ENCODE measurements at places on chromosomes 2 and 18.

DNA sequence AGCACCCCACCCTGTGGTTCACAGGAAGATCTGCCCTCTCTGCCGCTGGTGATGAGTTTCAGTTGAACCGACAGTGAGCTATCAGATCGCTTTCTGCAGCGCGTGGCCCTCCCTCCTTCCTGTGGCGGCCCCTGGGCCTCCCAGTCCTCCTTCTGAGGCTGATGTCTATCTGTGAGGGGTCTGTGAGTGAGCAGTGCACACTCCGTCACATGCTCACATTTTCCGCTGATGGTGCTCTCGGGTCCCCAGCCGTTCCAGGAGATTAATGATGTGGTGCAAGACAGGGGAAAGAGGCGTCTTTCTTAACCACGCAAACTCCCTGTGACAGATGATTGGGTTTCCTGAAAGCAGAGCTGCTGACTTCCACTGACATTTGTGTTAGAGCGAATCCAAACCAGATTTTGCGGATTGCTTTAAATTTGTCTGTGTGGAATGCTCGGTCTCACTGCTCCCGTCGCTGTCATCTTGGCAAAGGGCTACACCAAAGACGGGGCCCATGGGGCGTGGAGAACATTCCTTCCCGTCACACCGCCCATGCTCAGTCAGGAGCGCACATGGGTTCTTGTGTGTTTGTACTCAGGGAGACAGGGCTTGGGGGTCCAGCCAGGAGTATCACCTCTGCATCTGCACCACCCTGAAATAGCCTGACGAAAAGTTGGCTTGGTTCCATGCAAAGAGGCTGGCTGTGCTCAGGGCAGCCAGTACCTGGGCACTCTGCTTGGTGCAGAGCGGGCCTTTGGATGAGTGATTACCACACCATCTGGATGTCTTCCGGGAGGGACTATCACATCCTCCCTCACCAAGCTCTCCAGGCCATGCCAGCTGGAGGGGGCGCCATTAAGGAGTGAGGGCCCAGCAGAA is 154.7 kb upstream of the HS6ST1 start:
- DNase-seq: peak; percentile 60

GRCh38 chr2:124571836-124572235 is 546.7 kb downstream of the CNTNAP5 start:
- no peak for DNase-seq

GRCh38 chr2:119184512-119184911 is 26.0 kb upstream of the C1QL2 start:
- DNase-seq: no peak

DNA sequence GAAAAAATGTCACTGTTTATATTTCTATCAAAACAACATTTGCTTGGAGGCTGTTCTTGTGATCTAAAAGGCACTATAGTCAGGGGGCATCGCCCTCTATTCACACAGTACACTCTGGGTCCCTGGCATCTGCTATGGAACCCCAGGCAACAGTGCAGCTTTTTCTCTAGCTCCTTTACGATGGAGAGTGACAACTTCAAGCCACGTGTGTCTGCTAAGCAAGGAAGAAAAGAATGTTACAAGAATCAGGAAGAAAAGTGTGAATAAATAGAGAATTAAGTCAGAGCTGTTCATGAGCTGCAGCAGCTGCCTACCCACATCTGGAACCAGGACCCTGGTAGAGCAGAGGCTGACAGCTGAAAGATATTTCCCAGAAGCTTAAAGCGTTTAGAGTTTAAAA is 11.2 kb downstream of the RND3 start:
- DNase-seq: no peak

GRCh38 chr18:76847916-76848315 is 25.6 kb downstream of the ZNF236 start:
- no peak for DNase-seq

DNA sequence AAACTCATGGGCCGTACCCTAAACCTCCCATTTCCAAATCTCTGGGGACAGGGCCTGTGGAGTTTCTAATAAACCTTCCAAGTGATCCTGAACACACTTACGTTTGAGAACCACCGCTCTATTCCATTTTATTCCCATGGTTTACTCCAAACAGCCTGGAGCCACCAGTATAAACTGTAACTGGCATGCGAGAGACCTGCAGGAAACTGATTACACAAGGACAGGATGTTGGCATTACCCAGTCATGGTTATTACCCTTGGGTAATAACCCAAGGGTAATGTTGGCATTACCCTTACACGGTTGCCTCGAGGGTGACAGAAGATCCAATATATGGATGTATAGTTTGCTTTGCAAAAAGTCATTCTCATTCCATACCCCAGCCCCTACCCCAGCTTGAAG is 37.0 kb upstream of the YPEL5 start:
- DNase-seq: no peak

GRCh38 chr2:74572178-74572925 is 17.8 kb downstream of the DOK1 start:
- DNase-seq: no peak

DNA sequence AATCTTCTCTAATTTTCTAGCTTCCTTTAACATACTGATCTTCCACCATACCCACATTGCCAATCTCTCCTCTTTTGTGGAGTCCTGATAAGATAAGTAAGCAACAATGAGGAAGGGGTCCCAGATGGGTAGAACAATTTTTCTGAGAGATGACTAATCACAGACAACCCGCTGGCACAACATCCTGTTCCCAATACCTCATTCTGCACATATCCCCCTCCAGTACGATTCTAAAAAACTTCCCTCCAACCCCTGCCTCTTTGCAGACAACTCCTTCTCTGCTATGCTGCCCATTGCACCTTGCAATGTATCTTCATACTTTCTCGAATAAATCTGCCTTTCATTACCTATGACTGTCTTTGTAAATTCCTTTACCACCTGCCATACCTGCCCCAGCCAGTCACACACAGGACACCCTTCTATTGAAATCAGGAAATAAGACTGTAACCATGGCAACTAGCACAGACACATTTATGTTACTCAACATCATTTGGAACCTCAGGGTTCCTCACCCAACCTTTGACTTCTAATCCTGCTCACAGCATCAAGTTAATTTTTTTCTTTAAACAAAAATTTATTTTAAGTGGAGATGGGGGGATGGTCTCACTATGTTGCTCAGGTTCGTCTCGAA is 7.4 kb upstream of the EXOC6B start:
- no peak for DNase-seq

DNA sequence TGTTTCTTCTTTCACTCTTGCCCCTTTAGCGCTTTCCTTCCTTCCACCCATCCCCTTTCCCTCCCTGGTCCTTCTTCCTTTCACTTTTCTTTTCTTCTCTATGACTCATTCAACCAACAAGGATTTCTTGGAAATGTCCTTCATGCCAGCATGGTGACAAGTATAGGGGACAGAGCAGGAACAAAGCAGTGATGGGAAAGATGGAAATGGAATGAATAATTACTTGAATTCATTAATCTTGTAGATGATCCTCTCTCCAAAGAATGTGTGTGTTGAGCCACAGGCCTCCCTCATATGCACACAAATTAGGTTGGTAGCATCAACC is 1.5 kb downstream of the VAMP5 start:
- DNase-seq: no peak

- no peak for DNase-seq
Observed at GRCh38 chr2:64469261-64469660, 15.3 kb downstream of the LGALSL start.

DNA sequence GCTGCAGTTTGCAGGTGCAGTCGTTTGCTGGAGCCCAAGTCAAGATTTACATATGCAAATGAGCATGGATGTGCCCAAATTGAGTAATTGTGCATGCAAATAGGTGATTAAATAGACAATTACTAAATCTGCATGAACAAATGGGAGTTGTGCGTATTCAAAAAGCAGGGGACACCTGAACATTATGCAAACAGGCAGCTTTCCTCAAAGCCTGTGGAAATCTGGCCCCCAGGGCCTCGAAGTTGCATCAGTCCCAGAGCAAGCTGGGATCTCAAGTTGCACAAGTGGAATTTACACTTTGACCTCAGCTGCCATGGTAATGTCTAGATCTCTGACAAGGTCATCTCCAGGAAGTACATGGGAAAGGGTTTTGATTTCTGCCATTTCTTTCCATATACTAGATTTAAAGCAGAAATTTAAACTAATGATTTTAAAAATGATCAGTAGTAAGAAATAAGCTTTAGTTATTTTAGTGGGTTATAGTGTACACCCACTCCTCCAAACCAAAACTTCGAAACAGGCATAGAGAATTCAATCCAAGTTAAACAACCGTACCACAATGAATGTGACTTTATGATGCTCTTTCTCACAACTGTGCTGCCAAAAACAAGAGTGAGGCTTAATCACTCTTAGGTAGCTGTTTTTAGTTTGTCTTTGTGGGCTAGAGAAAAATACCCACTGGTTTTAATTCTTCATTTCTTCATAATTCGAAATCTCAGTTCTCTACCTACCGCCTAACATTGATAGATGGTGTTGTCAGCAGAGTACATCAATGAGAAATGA is 110.7 kb downstream of the RND3 start:
- DNase-seq: no peak

DNA sequence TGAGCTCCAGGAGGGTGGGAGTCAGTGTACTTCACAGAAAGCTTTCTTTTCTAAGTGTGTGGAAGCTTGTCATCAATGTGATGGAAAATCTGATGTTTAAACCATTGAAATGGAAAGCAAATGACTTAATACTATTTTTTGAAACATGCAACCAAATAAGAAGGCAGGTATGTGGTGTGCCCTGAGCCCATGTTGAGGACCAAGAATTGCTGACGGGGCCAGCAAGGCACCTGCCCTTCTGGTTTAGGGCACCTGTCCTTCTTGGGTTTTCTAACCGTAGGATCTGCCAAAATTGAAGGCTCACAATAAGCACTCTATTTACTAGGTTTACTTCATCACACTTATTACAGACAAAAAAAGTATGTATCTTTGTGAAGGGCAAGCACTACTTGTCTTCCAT is 537.7 kb downstream of the SOCS6 start:
- no peak for DNase-seq

DNA sequence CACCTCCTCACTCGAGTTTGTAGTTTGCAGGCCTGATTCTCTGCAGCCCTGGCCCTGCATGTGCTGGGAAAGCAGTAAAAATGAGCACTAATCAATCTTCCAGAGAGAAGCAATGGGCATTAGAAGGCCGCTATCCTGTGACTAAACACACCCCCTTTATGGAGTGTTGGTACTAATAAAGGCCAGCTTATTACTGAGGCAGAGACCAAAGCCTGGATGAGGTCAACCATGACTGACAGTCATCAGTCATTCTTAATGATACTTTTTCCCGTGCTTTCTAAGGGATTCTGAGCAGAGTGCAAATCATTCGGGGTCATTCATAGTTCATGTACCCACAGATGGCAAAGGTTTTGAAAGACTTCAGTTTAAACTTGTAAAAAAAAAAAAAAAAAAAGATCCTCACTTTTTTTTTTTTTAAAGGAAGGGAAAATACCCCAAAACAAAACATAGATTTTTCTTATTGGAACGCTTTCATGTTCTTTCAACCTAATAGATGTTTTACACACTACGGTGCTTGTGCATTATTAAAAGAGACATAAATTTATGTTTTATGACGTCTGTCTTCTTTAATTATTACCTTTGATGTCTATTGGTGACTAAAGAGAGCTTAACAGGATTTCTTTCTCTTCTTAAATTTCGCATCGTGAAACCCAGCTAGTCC is 13.2 kb downstream of the TSHZ1 start:
- DNase-seq: no peak

DNA sequence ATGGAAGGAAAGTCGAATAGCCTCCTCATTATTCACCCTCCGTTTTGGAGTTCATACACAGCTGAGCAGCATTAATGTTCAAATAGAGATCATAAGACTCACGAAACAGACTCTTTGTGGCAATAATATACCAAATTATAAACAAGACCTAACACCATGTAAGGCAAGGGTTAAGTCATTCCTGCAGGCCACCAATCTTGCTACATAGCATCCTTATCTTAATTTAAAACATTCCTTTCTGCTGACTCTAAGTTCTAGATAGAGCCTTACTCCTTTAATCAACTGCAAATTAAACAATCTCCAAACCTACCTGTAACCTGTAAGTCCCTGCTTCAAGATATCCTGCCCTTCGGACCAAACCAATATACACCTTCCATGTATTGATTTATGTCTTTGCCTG is 178.0 kb downstream of the PDE11A start:
- no peak for DNase-seq

Measured in aorta (tissue), 5 donors.